ENCODE measurements at places on chromosomes 16 and 17. TPM values are rescaled to one million over a fixed set of nuclear protein-coding genes. Genes with fewer than 3 reads are reported as not detected.

USP43 gene
- total RNA-seq = not detected

SSTR5 gene
- total RNA-seq = not detected

ACE gene
- total RNA-seq = 1.3 TPM

GRAP gene
- total RNA-seq = not detected

RCVRN gene
- total RNA-seq = not detected

TMEM92 gene
- not detected for total RNA-seq

NPIPB8 gene
- total RNA-seq = not detected

OR1A1 gene
- not detected for total RNA-seq

CTRB2 gene
- not detected for total RNA-seq

SLC6A4 gene
- not detected for total RNA-seq

CCL1 gene
- total RNA-seq = not detected

INCA1 gene
- total RNA-seq = 0.97 TPM

ATP2C2 gene
- not detected for total RNA-seq

PIRT gene
- not detected for total RNA-seq

RHBDL3 gene
- total RNA-seq = under 0.01 TPM

RAB37 gene
- 0.32 TPM for total RNA-seq

GDPD1 gene
- total RNA-seq = 2.6 TPM

G6PC1 gene
- not detected for total RNA-seq

NPIPB9 gene
- total RNA-seq = 3.9 TPM

SRL gene
- total RNA-seq = under 0.01 TPM

CCL13 gene
- not detected for total RNA-seq

TNFRSF13B gene
- not detected for total RNA-seq

TSNAXIP1 gene
- 0.32 TPM for total RNA-seq

OR1E1 gene
- total RNA-seq = not detected

MFAP4 gene
- total RNA-seq = 28.7 TPM

PRSS53 gene
- total RNA-seq = 1.9 TPM

CTRB1 gene
- total RNA-seq = not detected

CNTNAP1 gene
- total RNA-seq = 45.4 TPM

ELOB gene
- 227 TPM for total RNA-seq

KSR1 gene
- 15.5 TPM for total RNA-seq

SDR42E2 gene
- total RNA-seq = not detected

CCL18 gene
- under 0.01 TPM for total RNA-seq

KRT32 gene
- total RNA-seq = not detected

C16orf92 gene
- total RNA-seq = not detected

All from fibroblast of villous mesenchyme (primary cell).